Amygdala (tissue), 56 donors: ENCODE measurements at places on chromosomes 11 and 22.

DNA sequence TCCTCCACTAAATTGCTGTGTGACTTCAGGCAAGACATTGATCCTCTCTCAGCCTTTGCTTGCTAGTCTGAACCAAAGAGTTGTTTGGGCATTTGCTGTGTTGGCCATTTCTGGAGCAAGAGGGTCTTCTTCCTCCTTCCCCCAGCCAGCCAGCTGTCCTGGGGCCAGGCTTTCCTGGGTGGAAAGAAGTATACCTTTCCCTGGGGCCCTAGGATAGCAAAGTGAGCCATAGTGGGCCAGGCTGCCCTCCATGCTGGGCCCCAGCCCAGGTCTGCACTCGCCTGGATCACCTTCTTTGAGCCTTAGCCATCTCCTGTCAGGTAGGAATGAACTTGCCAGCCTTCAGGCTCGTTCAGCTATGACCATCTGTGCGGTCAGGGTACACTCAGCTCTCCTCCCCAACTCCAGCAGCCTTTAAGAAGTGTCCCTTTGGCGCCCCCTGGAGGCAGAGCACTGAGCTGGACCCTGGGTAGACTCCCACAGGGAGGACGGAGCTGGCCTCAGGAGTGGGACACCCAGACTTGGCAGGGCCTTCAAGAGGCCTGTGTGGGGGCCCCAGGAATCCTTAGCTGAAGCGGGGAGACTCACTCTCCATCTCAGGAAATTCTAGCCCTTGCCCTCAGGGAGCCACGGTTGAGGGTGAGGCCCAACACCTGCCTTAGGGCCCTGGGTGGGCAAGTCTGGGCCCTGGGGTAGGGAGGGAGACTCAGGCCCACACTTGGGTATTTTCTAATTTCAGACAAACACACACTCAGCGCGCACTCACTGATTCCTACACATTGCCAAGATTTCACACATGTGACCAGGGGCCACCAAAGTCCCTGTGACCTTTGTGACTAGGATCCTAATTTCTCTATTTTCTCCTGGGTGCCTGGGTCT, 35.6 kb upstream of the TPBGL start:
- DNase-seq, result peak; percentile 12

DNA sequence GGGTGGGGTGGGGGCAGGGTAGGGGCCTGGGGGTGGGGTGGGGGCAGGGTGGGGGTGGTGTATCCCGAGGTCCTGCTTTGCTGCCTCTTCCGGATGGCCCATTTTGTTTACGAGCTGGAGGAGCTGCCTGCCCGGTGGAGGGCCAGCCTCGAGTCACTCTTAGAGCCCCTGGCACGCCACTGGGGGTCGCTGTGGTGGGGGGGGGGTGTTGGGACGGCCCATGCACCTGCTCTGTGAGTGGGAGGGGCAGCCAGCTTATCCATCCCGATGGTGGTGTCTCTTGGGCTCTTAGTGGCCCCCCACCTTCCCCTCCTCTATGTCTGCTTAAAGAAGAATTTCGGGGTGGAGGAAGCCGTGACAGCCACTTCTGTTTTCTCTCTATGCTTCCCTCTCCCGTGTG, 24.6 kb downstream of the MRGPRD start:
- DNase-seq, result no peak

- DNase-seq, result no peak
Observed at GRCh38 chr22:37223965-37224551, 11.8 kb upstream of the SSTR3 start.

GRCh38 chr22:19631899-19632667, 82.2 kb upstream of the SEPTIN5 start:
- no peak for DNase-seq

GRCh38 chr11:59800390-59801025, 10.1 kb downstream of the MRPL16 start:
- DNase-seq, result no peak

DNA sequence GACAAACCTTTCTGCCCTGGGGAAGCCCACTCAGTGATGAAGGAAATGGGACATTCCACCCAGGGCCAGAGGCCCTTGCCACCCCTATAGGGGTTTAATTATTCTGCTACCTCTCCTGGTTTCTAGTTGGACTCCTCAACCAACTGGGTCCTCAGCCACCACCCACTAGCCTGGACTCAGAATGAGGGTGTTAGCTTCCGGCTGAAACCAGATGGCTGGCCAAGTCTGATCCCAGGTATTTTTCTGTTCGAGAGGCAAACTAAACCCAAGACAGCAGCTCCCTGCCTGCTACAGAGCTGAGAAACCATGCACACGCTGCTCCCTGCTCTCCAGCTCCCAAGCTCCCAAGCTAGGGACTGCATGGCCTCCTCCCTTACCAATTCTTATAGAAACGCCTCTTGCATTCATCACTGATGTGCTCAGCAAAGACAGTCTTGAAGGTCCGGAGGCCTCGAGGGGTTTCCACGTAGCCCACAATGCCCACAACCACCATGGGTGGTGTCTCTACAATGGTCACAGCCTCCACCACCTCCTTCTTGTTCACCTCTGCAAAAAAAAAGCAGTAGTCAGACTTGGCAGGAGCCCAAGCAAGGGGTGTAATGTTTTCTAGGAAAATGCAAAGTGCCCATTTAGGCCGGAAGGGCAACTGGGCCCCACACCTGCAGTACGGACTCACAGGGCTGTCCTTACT, 2.2 kb downstream of the RPL3 start:
- no peak for DNase-seq

DNA sequence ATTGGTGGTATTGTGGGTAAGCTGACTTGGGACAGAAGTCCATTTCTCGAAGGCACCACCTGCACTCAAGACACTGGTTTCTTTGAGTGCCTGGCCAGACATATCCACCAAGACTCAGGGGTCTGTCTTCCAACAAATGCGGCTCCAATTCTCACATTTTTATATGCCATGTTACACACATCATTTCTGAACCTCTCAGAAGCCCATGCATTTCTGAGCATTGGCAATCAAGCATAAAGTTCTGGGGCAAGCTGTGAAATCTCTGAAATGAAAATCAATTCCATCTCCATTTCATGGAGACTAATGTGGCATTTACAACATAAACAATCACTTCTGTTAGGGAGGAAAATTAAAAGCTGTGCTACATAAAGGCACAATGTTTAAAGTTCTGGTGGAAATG, 243.7 kb downstream of the KIRREL3 start:
- DNase-seq, result no peak

DNA sequence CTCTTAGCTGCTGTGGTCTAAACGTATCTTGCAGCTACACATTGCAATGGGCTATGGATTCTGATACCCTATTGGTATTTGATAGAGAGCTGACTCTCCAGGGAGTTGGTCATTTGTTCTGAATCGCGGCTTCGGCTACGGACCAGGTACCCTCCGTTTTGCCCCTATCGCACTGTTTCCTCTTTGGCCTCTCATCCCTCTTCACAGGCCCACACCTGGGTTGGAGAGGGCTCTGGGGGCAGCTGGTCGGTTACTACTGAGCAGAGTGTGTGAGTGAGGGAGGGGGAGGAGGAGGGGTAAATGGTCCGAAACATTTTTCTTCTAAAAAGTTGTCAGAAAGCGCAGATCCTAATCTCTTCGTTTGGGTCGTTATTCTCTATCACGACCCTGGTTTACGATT, 48.8 kb upstream of the HSD17B12 start:
- DNase-seq, result no peak

- no peak for DNase-seq
Observed at GRCh38 chr11:87256694-87257340, 219.1 kb downstream of the TMEM135 start.

DNA sequence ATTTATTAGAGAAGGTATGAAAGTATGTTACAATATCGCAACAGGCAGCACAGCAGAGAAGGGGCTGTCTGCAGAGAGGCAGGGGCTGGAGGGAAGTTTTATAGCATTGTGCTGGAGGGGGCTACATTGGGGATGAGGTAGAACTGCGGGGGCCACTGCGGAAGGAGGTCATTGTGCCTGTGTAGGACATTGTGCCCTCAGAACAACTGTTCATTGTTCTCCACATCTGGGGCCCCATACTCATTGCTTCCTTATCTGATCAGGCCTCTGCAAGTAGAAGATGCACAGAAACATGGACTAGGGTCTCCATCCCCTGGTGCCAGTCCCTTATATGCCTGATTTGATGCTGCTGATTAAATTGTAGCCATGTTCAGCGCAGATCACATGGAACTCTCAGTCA, 12.1 kb downstream of the NADSYN1 start:
- no peak for DNase-seq

GRCh38 chr22:27462190-27462589, 339.4 kb downstream of the MN1 start:
- DNase-seq, result peak; percentile 74

GRCh38 chr11:72773291-72773690, 20.6 kb downstream of the STARD10 start:
- peak; percentile 54 for DNase-seq

GRCh38 chr11:14898906-14899305, 6.9 kb upstream of the CYP2R1 start:
- no peak for DNase-seq

- peak; percentile 56 for DNase-seq
Observed at GRCh38 chr11:20112291-20113148, 47.8 kb downstream of the DBX1 start.

GRCh38 chr22:37628830-37629229, 10.6 kb upstream of the SH3BP1 start:
- DNase-seq, result no peak

- no peak for DNase-seq
Observed at GRCh38 chr11:75815345-75816168, 547 bp downstream of the UVRAG start.

DNA sequence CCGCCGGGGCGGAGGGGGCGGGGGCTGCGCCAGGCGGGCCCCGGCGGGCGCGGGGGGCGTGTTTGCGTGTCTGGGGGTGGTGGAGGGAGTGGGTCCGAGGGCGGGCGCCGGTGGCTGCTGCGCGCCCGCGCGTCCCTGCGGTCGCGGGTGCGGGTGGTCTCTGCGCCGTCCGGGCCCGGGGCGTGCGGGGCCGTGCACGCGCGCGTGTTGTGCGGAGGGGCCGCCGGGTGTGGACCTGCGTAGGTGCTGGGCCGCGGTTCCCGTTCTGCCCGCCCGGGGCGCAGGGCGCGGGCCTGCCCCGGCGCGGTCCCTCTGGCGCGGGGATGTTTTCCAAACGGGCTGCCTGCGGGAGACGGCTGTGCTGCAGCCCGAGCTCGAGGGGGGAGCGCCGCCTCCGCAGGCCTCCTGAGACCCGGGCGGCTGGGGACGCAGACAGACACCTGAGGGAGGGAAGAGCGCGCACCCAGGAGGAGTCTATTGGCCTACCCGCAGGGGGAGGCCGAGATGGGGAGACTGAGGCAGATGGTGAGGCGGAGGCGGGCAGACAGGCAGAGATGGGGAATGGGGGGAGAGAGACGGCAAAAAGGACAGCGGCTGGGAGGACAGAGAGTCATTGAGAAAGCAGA, 442 bp downstream of the PELI3 start:
- no peak for DNase-seq

DNA sequence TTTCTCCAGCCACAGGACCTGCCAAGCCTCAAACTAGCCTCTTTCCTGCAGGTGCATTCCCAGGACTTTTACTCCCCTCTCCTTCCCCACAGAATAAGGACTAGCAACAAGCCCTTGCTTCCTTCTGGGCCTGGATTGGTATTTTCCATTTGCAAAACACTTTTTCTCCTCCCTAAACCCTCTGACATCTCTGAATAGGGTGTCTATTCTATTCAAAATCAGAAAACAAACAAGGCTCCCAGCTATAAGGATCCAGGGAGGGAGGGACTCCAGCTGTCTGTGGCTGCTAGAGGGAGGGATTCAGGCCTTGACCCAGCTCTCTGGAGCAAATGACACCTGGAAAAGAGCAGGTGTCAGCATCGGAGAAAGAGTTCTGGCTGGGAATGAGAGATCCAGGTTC, 168.5 kb upstream of the BDNF start:
- no peak for DNase-seq

DNA sequence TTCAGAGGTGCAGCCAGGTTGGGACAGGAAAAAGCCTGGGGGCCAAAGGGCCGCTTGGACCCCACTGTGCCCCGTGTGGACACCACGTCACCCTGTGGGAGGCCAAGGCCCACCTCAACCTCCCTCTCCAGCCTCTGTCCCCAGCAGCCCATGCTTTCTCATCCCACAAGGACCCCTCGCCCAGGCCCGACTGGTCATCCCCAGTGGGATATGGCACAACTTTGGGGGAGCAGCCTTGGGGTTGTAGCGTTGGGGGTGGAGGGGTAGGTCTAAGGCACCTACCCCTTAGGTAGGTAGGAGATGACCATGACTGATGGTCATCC, 44.0 kb downstream of the IGF2 start:
- no peak for DNase-seq

- no peak for DNase-seq
Observed at GRCh38 chr22:19187716-19188563, 9.4 kb upstream of the SLC25A1 start.

DNA sequence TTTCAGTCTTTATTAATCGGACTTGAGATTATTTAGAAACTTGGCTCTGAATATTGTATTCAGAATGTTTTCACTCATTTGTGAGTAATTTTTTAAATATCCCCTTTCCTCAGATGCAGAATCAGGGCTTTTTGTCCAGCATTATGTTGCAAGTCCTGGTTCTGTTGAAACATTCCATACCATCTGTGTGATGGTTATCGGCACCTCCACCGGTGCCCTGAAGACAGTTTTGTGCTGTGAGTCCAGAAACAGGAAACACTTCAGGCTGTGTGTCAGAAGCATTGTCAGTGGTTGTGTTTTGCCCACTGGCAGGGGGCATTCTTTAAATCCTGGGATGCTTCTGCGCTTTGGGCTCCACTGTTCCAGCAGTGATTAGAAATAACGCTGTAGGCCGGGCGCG, 20.4 kb downstream of the CDPF1 start:
- DNase-seq, result no peak

- DNase-seq, result no peak
Observed at GRCh38 chr11:130096823-130097222, 27.1 kb downstream of the APLP2 start.

GRCh38 chr22:23693979-23694680, 3.3 kb downstream of the RGL4 start:
- DNase-seq, result no peak

- DNase-seq, result no peak
Observed at GRCh38 chr11:132022733-132023478, 652.5 kb downstream of the NTM start.

- DNase-seq, result no peak
Observed at GRCh38 chr22:24567668-24568067, 11.9 kb downstream of the SNRPD3 start.

DNA sequence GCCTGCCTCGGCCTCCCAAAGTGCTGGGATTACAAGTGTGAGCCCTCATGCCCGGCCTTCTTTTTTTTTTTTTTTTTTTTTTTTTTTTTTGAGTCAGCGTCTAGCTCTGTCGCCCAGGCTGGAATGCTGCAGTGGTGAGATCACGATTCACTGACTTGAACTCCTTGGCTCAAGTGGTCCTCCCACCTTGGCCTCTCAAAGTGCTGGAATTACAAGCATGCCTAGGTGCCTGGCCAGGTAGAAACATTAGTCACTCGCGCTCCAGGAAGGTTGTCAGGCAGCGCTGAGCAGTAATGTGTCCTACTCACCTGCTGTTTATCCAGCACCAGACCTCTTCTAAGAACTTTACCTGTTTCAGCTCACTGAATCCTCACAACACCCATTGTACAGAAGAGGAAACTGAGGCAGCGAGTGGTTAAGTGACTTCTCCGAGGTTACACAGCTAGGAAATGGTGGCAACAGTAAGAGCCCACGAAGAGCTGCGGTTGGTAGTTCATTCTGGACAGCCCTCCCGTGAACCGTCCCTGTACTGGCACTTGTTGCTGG, 496 bp upstream of the CST6 start:
- no peak for DNase-seq
